Stimulated activated CD4-positive, alpha-beta T cell treated with anti-CD3 and anti-CD28 coated beads, Interleukin-12 subunit alpha, Interleukin-12 subunit beta, amount 100 ng/mL, for 48 hours (primary cell): ENCODE measurements at places on chromosomes 13 and 19.

DNA sequence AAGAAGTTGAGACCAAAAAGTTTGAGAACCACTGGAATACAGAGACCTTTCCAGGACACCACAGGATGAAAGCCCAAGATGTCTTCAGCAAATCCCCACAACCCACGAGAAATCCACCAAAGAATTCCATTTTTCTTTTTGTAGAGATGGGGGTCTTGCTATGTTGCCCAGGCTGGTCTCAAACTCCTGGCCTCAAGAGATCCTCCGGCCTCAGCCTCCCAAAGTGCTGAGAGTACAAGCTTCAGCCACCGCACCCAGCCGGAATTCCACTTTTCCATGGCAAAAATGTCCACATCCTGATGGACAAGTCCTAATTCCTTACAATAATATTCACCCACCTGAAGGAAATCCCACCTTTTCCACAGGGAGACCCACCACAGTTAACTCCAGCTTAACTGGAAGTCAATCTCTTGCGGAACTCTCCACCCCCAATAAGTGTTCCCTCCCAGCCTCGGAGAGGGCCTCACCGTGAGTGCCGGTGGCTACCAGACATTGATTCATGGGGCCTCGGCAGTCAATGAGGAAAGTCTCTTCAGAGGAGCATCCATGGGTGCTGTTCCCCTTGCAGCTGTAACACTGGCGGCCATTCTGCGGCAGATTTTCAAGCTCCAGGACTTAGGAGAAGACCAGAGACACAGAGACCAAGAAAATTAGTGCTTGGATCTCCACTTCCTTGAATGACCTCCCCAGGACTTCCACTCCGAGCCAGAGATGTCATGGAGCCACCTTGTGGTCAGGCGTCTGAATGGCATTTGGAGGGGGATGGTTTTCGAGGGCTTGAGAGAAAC is 12.3 kb upstream of the CADM4 start:
- no peak for DNase-seq

GRCh38 chr19:16247353-16248182 is 49.9 kb downstream of the AP1M1 start:
- peak; percentile 77 for DNase-seq

DNA sequence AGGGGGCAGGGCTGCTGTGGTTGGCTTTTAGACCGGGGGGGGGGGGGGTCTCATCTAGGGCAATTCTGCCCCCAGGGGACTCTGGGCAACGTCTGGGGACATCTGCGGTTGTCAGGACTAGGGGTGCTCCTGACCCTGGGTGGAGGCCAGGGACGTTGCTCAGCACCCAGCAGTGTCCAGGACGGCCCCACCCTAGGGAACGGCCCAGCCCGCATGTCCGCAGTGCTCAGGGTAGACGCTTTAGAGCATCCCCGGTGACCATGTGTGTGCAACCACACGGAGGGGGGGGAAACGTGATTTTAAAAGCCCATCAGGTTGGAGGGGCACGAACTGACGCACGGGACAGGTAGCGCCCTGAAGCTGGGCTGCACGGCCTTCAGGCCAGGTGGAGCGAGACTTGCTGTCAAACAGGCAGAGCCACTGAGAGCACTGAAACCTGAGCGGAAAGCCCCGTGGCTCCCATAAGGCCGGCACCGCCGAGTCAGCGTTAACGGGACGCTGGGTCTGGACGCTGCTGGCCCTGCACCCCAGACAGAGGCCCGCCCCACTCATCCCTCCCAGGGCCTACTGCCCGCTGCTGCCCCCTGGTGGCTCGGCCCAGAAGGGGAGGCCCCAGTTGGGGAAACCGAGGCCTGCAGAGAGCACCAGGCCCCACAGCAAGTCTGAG is 8.3 kb downstream of the CACTIN start:
- peak; percentile 50 for DNase-seq

DNA sequence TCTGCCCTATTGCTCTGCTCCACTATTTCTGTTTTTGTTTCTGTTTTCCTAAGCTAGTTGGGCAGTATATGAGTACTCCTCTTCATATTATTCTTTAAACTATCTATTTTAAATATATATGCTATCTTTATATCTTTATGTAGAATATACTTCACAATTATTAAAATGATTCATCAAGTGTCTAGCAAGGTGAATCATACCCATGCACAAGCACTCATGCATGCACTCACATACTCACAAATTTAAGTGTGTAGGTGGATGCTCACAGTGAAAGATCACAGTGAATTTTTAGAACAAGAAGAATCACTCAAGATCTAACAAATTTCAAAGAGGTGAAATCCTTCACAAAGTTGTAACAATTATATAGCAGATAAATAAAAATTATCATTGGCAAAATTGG is 435.6 kb upstream of the SLITRK5 start:
- no peak for DNase-seq

- DNase-seq: no peak
These were observed 82.9 kb upstream of the POSTN start for GRCh38 chr13:37681281-37682032.

DNA sequence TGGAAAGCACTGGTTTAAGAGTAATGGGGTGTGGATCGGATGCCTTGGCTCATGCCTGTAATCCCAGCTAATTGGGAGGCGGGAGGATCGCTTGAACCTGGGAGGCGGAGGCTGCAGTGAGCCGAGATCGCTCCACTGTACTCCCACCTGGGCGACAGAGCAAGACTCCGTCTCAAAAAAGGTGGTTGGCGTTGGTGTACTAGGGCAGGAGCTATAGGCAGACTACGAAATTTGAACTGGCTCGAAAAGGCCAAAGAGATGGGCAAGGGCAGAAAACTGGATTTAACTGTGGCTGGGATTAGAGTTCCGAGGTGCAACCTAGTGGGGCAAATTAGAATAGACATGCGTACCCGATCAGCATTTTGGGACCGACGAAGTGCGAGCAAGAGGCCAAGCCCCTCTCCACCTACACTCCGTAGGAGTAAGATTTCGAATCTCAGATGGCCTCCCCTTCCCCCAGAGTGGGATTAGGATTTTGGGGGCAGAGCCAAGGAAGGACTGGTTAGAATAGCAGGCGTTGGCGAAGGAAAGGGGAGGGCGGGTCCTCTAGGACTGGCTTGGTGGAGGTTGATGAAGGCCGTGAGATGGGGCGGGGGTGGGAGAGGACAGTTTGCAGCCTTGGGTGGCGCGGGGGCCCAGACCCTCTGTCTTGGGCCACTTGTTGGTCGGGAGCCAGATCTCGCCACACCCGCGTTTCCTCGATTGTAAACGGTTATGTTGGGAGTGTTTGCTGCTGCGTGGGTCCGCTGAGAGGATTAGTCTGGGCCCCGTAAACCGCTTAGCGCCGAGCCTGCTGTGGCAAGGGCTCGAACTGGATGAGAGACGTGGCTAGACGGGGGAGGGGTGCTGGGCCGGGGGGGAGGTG is 2.0 kb upstream of the INAFM1 start:
- DNase-seq: peak; percentile 24

DNA sequence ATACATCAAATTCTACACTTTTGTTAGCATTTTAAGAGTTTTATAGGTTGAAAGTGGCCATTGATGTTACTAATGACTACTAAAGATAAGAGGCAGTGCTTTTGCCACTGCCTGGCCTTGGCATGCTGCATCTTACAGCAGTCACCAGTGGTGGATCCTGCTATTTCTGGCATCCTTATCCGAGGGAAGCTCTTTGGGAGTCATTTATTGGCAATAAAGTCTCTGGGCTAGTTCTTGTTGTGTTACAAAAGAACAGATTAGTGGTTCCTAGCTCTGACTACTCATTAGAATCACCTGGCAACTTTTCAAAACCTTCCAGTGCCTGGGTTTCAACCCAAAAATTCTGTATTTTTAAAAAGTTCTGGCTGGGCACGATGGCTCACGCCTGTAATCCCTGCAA is 94.5 kb downstream of the ZMYM2 start:
- DNase-seq: no peak

GRCh38 chr19:4083677-4084546 is 17.2 kb upstream of the ZBTB7A start:
- no peak for DNase-seq

- peak; percentile 56 for DNase-seq
These were observed 22.2 kb downstream of the SIGLEC5 start for GRCh38 chr19:51607920-51608562.

DNA sequence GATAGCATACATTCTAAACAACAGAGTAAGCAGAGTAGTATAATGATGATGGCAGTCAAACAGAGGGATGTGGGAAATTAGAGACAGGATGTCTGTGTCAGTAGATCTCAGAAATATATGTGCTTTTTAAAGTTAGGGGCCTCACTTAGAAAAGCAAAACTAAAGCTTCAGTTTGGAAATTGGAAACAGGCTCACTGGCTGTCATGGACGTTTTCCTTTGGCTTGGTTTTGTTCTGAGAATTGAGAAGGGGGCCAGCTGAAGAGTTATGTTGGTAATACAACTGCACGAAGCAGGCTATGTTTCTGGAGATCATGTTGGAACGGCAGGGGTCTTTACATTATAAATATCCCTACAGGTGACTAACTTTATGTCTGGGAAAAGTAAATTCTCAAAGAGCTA is 261.3 kb downstream of the LMO7 start:
- no peak for DNase-seq
